Cerebellar cortex (tissue), 1 donor: ENCODE measurements at places on chromosomes 16 and 17.
A peak's percentile ranks its signal among the peaks of the same experiment; 100 is the strongest.

DNA sequence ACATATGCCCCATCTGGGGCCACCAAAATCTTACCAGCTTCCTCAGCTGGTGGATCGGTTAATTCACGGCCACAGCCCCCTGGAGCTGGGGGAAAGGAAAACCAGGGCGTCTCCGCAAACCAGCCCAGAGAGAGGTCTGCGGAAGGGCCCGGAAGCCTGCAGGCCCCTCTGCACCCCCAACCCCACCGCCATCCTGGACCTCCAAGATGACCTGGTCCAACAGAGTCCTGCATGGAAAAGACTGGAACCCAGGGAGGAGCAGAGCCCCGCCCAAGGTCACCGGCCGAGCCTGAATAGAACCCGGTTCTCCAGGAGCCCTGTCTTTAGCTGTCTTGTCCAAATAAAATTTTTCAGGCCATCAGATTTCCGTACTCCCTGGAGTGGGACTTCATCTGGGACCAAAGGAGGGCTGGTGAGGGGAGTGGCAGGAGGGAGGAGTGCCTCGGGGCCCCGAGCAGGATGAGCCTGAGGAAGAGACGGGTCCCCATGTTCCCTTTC is 37.4 kb upstream of the NDRG4 start:
- DNase-seq: peak; percentile 50

- no peak for DNase-seq
Measured at GRCh38 chr17:74481621-74482020, 15.2 kb downstream of the CD300A start.

DNA sequence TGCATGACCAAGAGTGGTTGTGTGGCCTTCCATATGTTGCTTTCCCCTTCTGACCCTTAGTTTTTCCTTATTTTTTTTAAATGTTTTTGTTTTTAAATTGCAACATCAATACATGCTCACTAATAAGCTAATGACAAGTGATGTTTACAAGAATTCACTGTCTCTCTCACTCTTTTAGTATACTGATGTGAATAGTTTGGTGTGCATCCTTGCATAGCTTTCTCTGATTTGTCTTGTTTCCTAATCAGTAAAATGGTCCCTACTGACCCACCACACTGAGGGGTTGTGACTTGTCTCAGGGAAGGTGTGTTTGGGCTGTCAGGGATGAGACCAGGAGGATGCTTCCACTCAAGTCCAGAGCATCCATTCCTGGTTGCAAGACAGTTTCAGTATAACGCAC is 26.0 kb downstream of the CIITA start:
- DNase-seq: no peak

GRCh38 chr16:24977678-24978075 is 37.5 kb downstream of the ARHGAP17 start:
- DNase-seq: no peak

DNA sequence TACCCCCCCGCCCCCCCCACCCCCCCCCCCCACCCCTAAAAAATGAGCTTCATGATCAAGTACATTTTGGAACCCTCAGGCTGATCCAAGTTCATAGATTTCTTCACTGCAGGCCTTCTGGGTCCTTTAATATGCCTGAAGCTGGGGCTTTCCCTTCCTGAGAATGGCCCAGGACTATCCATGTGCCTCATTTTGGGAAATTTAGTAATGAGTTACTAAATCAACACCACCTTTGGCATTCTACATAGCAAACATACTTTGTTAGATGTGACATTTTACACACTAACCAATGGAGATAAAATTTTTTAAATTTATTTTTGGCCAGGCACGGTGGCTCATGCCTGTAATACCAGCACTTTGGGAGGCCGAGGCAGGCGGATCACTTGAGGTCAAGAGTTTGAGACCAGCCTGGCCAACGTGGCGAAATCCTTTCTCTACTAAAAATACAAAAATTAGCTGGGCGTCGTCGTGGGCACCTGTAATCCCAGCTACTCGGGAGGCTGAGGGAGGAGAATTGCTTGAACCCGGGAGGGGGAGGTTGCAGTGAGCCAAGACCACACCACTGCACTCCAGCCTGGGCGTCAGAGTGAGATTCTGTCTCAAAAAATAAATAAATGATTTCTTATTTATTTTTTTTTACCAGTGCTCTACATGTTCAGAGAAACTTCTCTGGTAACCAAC is 14.0 kb downstream of the HERPUD1 start:
- no peak for DNase-seq

DNA sequence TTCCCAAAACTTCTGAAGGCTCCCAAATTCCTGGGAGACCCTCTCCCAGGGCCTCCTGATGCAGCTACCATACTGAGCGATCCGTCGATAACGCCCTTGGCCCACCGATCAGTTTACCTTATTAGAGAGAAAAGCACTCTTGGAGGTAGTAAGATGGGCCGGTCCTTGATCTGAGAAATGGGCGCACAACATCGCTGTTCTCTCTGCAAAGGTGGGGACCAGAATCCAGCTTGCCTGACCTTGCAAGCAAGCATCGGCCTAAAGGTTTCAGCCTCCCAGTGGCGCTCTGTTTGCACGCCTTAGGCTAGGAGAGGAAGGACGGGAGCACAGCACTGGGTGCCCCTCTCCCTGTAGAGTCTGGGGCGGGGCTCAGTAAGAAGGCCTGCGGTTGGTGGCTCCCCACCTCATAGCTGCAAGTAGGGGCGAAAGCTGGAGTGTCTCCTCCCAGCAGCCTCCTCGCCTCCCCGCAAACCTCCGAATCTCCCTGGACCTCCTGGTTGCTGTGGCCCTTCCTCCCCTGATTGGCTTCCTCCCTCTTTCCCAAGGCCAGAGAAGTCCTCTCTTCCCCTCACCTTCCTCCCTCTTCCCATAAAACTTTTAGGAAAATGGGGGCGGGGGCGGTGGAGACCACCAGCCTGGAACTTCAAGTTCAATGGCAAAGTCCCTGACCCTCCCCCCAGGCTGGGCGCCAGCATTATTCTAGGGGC is at the start of gene PRAC1:
Gene PRAC1 (minus strand): TSS at position 318 of the 707 bp plus-strand sequence. CDS start 126 bp downstream, at position 192.
- DNase-seq: no peak

DNA sequence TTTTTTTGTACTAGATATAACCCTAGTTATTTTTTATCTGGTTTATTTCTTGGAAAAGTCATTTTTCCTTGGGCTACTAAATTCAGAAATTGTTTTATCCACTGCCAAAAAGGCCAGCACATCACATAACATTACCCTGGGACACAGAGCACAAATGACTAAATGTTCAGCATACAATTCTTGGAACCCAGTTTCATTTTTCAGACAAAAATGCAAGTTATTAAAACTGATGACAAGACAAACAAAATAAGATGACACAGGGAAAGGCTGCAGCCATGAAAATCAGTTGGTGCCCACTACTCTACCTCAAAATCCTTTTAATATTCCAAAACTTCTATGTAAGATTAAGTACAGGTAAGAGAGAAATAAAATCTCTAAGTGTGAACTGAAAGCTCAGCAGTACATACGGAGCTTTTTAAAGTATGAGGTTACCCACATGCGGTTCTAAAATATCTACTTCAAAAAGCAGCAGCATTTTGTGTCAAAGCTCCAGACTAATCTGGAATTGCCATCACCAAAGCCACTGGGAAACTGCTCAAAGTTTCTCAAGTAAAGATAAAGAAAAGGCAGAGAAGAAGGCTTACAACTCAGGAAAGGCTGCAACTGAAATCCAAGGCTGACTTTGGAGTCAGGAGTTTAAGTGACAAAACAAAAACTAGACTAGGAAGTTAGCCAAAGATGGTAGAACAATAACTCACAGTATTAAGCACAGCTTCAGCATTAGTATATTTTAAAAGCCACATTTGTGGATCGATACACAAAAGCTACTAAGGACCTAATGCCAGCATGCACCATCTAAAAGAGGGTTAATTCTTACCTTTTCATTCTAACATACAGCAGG is 41.4 kb downstream of the AP1G1 start:
- DNase-seq: no peak

DNA sequence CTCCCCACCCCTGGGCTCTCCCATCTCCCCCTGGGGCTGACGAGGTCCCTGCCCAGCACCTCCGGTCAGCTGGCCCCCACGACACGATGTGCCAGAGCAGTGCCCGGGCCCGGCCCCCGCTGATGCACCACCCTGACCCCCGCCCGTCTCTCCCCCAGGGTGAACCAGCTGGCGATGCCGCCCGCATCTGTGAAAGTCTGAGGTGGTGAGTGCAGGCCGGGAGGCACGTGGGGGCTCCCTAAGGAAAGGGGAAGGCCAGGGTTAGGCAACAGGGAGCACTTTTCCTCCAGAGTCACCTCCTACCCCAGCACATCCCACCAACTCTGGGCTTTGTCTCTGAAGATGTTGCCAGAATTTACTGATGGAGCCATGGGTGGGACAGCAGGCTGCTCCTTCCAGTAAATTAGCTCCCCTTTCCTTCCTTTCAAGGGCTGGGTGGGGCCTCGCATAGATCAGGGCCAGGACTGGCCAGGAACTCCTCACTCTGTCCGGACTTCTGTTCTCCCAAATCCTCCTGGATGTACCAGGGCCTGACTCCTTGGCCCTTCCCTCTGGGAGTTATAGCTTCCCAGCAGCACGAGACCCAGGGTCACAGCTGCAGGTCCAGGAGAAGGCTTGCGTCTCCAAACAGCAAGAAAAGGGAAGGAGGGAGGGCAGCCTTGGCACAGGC is 18.3 kb downstream of the MYBBP1A start:
- peak; percentile 56 for DNase-seq

- DNase-seq: peak; percentile 65
Measured at GRCh38 chr16:70529051-70529777, 5.6 kb downstream of the SF3B3 start.

- no peak for DNase-seq
Measured at GRCh38 chr16:20249211-20249610, 78.1 kb downstream of the GP2 start.

- no peak for DNase-seq
Measured at GRCh38 chr17:303168-303567, 49.4 kb downstream of the RPH3AL start.

- no peak for DNase-seq
Measured at GRCh38 chr16:87780385-87780989, 14.7 kb upstream of the KLHDC4 start.

DNA sequence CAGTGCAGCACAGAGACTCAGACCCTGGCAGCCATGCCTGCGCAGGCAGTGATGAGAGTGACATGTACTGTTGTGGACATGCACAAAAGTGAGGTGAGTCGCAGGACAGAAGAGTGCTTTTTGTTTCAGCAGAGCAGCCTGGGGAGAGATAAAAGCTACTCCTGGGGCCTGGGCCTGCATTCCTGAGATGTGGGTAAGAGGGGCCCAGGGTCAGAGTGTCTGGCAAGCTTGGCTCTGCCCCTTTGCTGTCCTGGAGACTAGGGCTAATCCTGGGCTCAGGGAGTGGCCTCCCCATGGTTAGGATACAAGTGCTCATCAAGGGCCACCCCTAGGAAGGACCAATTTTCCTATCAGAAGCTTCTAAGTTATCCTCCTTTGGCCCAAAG is 4.8 kb upstream of the ERBB2 start:
- no peak for DNase-seq

GRCh38 chr16:48503336-48503735 is 106.6 kb downstream of the N4BP1 start:
- DNase-seq: no peak

GRCh38 chr16:89697161-89697615 is 4.3 kb downstream of the SPATA2L start:
- no peak for DNase-seq

GRCh38 chr17:48021934-48022333 is 15.7 kb downstream of the COPZ2 start:
- no peak for DNase-seq

DNA sequence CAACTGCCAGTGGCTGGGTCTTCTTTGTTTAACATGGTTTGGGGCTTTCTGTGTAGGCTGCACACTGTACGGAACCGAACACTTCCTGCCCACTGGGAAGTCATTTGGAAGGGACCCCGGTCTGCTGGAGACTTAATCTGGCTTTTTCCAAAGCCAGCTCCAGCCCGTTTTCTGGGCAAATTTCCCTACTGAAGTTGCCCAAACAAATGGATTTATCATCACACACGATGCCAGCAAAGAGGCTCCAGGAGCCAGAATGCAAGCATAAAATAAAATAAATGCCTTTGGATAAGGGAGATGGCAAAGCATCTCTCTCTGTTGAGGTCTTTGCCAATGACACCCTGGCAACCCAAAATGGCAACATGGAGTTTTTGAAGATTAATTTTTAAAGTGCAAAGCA is 259.9 kb upstream of the IRX3 start:
- DNase-seq: peak; percentile 11

GRCh38 chr17:30345527-30346075 is 11.7 kb upstream of the TMIGD1 start:
- no peak for DNase-seq

DNA sequence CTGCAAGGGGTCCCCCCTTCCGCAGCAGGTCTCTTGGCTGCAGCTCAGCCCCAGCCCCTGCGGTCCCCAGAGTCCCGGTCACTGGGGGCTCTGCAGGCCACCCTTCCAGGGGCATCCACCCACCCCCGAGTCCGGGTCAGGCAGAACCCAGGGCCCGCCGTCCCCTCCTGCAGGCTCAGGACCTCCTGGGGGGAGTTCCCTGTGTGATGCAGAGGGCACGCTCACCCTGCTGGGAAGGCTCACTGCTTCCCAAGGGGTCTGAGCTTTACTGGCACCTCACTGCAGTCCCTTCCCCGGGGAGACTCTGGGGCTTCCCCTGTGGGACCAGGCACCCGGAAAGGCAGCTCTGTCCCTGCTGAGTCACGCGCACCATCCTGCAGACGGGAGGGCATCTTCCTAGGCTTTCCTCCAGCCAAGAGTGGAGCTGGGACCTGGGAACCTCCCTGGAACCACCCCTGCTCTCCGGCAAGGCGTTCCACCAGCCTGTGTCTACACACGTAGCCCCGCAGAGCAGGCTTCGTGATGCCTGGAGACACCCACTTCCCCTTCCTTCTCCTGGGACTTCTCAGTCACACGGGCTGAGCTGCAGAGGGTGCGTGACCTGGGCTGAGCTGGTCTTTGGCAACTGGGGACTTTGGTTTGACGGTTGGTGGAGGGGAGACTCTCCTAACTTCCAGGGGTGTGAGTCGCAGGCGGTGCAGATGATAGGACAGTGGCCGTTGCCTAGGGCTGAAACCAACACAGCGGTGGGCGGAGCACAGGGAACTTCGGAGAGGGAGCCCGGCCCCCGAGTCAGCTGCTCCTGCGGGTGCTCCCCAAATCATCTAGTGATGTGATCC is 23.4 kb downstream of the SLC25A10 start:
- DNase-seq: no peak

GRCh38 chr16:81335669-81336068 is 20.9 kb downstream of the GAN start:
- no peak for DNase-seq

DNA sequence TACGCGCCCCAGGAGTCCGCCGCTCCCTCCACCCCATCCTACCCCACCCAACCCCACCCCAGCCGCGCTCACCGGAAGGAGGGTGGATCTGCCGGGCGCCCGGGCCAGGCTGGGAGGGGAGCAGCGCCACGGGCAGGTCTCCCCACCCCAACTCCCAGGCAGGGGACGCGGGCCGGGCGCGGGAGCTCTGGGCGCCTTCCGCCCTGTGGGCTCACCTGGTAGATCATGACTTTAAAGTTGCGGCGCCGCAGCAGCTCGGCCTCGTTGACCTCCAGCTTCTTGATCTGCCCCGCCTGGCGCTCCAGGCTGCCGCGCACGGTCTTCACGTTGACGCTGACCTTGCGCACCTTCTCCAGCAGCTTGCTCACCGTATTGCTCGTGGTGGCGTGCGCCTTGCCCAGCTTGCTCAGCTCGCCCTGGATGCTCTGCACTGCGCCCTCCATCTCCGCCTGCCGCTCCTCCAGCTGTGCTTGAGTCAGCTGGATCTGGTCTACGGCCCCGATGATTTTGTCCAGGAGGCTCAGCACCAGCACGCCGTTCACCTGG is 571 bp downstream of the CAVIN1 start:
- DNase-seq: no peak

- DNase-seq: no peak
Measured at GRCh38 chr17:82224666-82225065, 4.2 kb upstream of the SLC16A3 start.
